Activated CD4-positive, alpha-beta T cell treated with anti-CD3 and anti-CD28 coated beads, Interleukin-10, Interleukin-2, amounts not matched to agents 100 ng/mL and 50 ng/mL, durations not matched to agents 16 hours and 8 hours (primary cell): ENCODE measurements at places on chromosomes 6 and 20.

DNA sequence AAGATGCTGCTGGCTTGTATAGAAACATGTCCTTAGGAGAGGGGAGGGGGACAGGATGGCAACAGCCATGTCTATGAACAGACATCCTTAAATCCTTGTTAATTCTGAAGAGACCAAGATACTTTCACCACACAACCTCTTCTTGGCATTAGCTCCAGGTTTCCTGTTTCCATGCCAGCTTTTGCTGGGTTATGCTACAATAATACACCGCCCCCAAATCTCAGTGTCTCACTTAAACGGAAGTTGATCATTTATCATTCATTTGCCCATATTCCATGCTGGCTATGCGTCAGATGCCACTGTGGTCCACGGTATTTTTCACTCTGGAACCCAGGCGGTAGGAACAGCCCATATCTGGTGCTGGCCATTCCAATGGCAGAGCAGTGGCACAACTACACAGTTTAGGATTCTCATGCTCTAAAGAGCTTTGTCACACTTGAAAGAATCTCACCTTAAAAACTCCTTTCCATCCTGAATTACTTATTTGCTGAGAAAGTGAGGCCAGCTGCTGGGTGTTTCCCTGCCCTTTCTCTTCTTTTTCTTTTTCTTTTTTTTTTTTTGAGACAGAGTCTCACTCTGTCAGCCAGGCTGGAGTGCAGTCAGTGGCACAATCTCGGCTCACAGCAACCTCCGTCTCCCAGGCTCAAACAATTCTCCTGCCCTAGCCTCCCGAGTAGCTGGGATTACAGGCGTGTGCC is 3.7 kb upstream of the RNASET2 start:
- no peak for DNase-seq

- no peak for DNase-seq
Observed at GRCh38 chr20:52958211-52958610, 13.9 kb upstream of the TSHZ2 start.

GRCh38 chr6:70379473-70380013 is 33.8 kb upstream of the FAM135A start:
- no peak for DNase-seq

DNA sequence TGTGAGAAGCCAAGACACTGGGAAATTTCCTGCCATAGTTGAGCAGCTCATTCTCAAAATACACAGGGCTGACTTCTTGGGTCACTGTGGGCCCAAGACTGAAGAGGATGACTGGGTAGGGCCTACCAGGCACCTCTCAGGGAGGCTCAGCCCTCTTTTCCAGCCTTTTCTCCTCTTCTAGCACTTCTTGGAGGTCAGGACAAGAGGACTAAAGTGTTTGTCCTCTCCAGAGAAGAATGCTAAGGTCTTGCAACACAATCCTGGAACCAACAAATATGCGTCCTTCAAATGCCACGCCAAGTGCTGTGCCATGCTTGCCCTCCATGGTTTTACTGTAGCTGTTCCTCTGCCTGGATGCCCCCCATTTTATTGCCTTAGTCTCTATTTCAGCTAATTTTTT is 3.3 kb upstream of the LRRN4 start:
- DNase-seq = no peak

GRCh38 chr20:33400812-33401183 is 521 bp downstream of the CDK5RAP1 start:
- DNase-seq = peak; percentile 13

- DNase-seq = no peak
Observed at GRCh38 chr6:53020005-53020744, 25.1 kb upstream of the GSTA4 start.

DNA sequence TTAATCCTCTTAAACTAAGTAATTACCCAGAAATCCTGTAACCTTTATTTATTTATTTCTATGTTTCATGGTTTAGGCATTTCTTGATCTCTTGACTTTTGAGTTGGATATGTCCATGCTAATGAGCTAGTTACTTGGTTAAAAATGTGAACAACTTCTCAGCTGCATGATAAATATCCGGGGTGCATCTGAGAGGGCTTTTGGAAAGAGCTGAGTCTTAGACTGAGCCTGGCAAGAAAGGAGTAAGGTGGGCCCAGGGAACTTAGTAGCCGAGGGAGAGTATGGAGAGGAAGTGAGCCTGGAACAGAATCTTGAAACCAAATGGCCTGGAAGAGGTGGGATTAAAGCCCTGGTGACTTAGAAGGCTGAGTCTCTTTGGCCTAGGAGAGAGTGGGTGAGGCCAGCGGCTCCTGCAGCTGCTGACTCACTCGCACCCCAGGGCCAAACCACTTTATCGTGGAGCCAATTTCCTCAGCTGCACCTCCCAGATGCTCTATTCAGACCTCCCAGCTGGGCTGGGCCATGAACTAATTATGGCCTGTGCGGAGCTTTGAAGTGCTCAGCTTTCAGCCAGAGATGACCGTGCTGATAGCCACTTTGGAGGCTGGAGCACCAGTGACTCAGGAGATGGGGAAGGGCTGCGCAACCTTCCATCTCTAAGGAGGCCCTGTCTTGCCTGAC is 19.1 kb downstream of the TGM3 start:
- DNase-seq = no peak

DNA sequence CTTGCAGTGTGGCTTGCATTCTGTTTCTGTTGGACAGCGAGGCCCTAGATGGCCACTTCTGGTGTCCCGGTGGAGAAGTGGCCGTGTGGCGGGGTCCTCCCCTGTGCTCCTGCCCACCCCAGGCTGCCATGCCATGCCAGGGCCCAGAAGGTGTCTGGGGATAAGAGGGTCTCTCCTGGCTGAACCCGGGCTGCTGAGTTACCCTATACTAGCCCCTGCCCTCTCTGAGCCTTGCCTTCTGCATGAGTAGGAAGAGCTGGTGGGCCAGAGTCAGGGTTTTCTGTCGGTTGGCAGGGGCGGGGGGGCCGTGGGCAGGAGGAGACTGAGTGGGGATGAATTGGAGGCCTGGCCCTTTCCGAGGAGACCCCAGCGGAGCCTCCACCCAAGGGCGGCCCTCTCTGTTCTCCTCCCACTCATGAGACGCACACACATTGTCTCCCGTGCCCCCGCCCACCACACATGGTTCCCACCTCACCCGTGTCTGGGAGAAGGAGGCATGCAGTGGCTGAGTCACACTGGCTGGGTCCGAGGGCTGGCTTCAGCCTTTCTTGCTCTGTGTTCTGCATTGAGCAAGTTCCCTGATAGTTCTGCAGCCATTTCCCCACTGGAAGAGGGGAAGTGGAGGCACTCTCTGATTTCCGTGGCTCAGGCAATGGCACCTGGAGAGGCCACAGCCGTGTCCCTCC is 24.6 kb downstream of the VSTM2L start:
- DNase-seq = no peak

DNA sequence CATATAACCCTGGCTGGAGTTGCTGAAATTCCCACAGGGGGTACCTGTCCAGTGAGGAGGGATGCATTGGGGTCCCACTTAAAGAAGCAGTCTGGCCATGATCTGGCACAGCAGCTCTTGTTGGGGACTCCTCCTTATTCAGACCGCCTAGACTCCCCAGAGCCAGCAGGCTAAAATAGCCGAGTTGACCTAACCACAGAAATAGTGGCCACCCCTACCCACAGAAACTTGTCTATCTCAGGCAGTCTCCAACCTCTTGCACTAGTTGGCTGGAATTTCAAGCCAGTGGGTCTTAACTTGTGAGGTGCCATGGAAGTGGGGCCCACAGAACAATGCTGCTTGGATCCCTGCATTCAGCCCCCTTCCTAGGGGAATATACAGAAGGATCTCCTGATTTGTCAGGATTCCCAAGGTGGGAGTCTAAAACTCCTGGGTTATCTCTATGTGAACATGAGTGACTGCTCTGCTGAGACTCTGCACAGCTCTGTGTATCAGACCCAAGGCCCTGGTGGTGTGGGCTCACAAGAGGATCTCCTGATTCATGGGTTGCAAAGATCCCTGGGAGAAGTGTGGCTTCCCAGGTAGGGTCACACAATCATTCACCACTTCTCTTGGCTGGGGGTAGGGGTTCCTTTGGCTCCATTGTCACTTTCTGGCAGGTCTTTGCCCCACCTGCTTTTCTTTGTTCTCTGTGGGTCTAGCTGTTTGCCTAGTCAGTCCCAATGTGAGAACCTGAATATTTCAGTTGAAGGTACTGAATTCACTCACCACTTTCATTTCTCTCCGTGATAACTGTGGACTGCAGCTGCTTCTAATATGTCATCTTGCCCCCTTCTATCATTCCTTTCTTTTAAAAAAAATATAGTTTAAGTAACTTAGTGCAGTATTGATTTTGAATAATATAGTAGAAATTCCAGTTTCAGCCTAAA is 65.5 kb upstream of the CLVS2 start:
- peak; percentile 5 for DNase-seq

DNA sequence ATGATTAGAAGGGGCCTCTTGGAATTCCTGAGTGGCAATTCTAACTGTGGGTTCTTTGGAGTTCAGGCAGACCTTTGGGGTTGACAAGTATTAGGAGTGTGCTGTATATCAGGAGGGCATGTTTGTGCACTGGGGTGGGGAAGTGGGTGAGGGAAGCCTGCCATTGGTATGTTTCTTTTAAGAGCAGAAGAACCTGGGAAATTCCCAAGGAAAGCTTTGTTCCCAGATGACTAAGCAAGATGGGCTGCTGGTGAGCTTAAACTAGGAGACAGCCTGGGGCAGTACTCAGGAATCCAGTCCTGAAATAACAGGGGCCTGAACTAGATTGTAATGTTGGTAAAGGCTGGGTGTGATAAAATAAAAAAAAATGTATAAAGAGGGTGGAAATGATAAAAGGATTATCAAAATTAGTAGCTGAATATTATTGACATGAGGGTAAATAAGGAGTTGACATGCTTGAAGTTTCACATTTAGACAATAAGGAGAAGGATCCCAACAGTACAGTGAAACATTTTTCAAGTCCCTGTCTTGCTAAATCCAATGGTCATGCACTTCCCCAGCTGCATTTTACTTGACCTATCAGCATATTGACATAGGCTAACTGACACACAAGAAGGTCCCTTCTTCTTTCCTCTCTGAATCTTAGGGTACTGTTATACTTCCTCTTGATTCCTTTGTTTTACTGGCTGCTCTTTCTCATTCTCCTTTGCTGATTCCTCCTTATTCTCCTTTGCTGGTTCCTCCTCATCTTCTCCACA is 18.4 kb upstream of the IFNGR1 start:
- no peak for DNase-seq

DNA sequence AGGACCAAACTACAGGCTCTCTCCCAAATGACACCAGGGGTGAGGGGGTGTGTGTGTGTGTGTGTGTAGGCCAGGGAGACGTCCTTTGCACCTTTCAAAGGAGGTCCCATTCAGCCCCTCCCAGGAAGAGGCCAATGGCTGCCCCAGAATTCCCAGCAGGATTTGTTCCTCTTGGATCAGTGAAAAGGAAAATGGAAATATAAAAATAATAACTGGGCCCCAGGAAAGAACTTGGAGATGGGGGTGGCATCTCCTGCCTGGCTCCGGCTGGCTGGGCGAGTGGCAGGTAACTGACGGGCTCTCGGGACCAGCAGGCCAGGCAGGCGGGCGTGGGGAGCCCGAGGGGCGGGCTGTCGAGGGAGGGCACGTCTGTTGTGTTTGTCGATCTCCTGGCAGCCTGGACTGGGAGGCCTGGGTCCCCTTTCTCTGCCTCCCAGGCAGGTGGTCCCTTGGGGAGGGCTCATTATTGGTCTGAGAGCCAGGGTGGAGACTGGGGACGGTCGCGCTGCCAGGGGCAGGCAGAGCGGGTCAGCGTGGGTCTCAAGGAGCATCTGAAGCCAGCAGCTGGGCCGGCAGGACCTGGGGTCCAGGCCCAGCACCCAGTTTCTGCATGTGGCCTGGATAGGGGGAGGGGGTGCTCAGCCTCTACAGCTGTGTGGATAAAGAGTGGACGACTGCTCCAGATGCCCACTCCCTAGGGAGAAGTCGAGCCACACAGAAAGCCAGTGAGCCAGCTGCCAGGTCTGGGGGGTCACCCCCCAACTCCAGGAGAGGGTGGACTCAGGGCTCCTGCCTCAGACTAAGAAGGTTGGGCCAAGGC is 3.1 kb downstream of the NOL4L start:
- no peak for DNase-seq

DNA sequence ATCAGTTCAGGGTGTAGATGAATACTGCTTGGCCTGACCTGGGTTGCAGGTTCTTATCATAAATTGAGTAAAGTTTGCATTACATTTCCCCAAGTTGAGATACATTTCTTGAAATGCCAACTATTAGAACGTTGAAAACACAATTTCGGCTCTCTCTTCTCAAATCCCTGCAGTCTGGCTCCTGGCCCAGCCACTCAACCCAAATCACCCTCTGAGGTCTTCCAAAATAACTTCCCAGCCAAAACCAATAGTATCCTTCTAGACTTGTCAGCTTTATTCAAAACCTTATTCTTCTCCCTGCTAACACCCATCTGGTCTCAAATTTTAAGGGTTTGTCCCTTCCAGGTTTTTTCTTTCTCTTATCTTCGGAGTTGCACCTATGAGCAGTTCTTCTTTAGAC is 263.6 kb downstream of the EYA4 start:
- DNase-seq = no peak

DNA sequence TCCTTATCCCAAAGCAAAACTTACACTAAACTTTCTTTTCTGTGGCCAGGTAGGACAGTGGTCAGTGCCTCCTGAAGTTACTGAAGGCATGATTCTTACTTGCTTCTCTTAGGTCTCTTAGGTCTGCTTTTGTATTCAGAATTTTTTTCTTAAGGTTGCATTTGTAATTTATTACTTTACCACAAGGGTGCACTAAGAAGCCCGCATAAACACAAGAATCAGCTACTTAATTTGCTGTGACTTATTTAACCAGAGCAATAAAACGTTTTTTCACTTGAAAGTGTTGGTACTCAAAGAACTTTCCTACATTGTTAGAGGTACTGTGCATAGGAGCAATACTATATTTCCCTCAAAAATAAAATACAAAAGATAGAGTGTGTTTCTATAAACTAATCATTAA is 75.4 kb upstream of the LAMA2 start:
- peak; percentile 6 for DNase-seq

- DNase-seq = peak; percentile 60
Observed at GRCh38 chr6:159023893-159024292, 20.9 kb downstream of the TAGAP start.

- no peak for DNase-seq
Observed at GRCh38 chr6:49233483-49233882, 229.6 kb downstream of the MMUT start.

DNA sequence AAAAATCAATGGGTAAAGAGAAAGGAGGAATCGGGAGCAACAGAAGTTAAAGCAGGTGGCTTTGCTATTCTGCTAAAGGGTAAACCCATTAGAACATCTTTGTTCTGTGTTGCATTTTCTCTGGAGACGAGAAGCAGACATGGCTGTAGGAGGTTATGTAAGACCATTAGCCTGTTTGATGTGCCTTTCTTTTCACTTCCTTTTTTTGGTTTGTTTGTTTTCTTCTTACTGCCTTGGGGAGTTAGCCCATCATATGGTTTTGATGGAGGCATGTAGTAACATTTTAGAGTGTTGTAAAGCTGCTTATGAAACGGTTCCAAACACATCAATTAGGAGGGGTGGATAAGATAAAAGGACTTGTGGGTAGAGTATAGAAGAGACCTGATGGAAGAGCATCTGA is 131.0 kb downstream of the DOK5 start:
- no peak for DNase-seq

- peak; percentile 34 for DNase-seq
Observed at GRCh38 chr20:52242237-52243230, 51.0 kb upstream of the ZFP64 start.

- DNase-seq = no peak
Observed at GRCh38 chr6:8494730-8495129, 59.4 kb upstream of the SLC35B3 start.

GRCh38 chr20:40652441-40652987 is 36.5 kb downstream of the MAFB start:
- no peak for DNase-seq

GRCh38 chr6:49541210-49541724 is 9.2 kb upstream of the C6orf141 start:
- no peak for DNase-seq

GRCh38 chr6:38119516-38119915 is 300.0 kb downstream of the ZFAND3 start:
- no peak for DNase-seq

- no peak for DNase-seq
Observed at GRCh38 chr20:6588296-6588695, 179.2 kb upstream of the BMP2 start.
